Non-pigmented ciliary epithelial cell (primary cell): ENCODE measurements at places on chromosomes 11 and 22.

DNA sequence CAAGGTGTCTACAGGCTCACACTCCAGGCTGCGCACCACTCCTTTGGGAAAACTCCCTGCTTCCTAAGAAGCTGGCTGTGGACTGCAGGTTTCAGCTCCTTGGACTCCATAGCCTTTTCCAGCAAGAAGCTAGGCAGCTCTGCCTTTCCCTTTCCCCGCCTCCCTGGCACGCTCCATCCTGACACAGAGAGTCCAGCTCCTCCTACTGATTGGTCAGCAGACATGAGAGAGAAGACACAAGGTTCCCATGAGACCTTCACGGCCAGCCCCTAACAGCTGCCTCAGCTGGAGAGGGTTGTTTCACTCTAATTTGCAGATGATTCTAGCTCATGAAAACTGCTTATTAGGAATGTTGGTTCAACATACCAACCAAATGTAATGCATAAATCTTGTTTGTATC is 27.6 kb downstream of the TENM4 start:
- DNase-seq = no peak

DNA sequence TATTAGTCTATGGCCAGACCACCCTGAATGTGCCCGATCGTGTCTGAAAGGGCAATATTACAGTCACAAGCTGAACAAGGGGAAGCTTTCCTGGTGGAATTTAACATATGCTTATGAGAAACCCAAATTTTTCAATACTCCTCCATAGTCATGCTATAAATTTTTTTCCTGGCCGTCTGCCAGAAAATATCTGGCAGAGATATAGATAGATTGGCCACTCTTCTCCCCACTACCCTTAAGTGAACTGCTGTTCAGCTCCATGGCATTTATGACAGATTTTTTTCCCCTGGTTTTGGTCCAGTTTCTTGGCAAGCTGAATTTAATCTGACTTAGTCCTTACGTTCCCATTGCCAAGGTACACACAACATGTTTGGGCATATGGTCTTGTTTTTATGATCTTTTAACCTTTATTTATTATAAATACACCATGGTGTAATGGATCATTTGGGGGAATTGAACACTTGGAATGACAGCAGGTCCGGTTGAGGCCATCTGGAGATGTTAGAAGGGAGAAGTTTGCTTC is 328.5 kb downstream of the CNTN5 start:
- DNase-seq = no peak

DNA sequence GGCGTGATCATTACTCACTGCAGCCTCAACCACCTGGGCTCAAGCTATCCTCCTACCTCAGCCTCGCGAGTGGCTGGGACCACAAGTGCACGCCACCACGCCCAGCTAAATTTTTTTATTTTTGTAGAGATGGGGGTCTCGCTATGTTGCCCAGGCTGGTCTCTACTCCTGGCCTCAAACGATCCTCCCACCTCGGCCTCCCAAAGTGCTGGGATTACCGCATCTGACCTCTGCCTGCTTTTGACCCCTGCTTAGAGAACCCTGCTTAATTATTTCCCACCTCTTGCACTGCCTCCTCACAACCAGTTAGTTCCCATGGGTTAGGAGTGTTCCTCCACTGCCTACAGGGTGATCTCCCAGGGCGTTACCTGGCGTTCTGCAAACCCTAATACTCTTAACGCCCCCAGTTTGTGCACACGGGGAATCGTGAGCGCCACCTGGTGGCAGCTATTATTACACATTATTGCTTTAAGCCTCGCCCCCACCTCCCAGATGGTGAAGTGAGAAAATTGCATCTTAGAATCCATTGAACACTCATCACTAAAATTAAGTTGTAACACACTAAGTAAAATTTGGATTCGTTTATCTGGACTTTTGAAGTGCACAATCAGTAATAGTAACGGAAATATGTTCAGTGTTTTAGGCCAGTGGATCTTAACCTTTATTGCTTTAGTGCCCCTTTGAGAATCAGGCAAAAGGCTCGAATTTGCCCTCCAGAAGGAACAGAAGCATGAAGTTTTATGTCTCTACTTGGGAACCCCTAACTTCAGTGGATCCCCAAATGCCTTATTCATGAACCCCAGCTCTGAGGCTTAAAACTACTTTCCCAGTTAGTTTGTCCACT is 61.4 kb upstream of the ASPHD2 start:
- DNase-seq = no peak

- no peak for DNase-seq
Measured at GRCh38 chr11:81874635-81875034, 859.0 kb downstream of the FAM181B start.

DNA sequence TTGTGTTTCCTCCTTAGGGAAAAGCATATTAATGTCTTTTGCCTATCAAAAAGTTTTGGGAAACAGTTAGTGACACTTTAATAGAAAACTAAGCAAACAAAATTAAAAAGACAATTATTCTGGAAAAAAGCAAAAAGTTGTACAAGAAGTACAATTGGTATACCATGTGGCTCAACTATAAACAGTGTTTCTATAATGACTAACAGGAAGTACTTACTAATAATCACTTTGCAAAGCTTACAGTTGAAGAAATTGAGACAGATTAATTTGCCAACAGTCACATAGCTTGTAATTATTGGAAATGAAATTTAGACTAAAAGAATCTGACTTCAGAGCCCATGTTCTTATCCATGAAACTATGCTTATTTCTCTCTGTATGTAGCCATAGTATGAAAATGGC is 24.7 kb downstream of the PPME1 start:
- no peak for DNase-seq

DNA sequence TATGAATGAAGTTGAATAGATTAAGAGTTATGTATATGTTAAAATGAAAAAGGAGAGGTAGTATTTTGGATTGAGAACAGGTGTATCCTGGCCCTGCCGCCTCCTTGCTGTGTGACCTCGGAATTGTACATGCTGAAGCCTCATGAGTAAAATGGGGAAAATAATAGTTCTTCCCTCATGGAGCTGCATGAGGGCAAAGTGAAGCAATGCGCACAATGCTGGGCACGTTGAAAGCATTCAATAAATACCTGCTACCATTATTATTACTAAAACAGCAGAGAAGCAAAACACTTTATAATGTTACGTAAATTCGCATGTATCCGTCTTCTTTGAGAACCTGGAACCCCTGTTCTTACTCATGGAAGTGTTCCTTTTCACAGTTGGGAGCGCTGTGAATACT is 5.7 kb downstream of the AMOTL1 start:
- DNase-seq = no peak

GRCh38 chr11:121210445-121211080 is 82.0 kb upstream of the SC5D start:
- no peak for DNase-seq

GRCh38 chr22:49966774-49967705 is 6.5 kb downstream of the PIM3 start:
- DNase-seq = no peak

DNA sequence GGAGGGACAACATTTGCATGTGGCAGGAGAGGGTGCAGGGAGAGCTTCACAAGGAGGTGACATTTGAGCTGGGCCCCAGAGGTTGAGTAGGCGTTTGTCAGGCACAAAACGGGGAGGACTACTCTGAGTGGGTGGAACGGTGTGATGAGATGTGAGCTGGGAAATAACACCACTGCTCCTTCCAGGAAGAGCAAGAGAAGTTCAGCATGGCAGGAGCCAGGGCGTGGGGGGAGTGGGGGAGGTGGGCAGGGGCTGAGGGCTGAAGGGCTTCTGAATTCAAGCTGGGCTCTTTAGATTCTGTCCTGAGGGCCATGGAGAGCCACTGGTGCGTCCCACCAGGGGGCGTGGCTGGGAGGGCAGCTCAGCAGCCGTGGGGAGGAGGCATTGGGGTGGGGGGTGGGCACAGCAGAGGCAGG is 54.2 kb downstream of the OTOG start:
- no peak for DNase-seq

- DNase-seq = no peak
Measured at GRCh38 chr11:134244593-134244992, 8.6 kb downstream of the THYN1 start.

DNA sequence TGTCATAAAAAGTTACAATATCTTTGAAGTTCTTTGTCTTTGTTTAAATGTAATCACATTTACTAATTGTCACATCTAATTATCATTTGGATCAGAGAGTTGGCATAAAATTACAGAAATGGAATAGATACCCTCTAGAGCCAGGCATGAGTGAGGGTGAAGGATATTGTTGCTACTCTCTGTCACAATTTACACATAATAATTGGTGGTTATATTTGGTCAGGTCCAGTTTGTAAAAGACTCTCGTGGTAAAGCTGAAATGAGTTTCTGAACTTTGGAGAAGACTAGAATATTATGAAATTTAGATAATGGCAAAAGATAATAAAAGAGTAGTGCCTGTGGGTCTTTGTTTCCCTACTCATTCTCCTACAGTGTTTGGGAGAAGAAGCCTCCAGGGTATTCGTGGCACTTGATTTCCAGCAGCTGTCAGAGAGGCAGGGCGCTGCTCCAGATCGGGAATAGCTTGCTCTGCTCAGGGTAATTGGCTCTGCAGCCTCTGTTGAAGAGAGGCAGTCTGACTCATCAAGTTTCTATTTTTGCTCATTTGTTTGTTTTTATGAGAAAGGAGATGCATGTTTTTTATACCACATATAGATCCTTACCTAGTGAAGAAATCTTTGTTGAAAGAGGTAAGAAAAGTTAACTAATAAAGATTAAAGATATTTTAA is 349.9 kb downstream of the CNTN5 start:
- DNase-seq = peak; percentile 28

- no peak for DNase-seq
Measured at GRCh38 chr11:68043349-68044144, 4.7 kb downstream of the TCIRG1 start.

DNA sequence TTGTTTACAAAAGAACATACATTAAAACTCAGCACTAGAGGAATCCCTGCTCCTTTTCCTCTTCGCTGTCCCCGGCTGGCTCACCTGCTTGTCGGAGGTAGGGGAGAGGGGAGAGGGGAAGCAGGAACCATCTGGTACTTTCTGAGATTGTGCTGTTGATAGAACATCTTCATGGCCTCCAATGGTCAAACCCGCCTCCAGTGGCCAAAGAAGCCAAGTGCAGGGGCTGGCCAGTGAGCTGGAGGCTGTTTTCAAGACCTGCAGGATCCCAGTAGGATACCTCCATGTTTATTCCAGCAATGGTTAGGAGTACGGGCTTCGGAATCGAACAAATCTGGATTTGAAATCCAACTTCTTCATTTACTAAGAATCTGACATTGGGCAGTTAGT is 92.6 kb downstream of the PKNOX2 start:
- DNase-seq = no peak

DNA sequence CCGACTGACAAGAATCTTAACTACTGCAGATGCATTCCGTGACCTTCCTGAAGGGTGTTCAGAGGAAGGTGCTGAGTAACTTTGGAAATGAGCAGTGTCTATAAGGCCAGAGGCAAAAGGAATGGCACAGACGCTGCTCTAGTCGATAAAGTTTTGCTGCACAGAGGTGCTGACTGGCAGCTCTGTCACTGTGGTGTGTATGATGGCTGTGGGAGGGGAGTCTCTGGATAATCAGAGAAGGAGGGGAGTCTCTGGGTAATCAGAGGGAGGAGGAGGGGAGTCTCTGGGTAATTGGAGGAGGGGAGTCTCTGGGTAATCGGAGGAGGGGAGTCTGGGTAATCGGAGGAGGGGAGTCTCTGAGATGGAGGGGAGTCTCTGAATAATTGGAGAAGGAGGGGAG is 18.4 kb downstream of the PTDSS2 start:
- no peak for DNase-seq

GRCh38 chr11:64317961-64318765 is at the start of gene PRDX5:
Gene PRDX5 (plus strand): TSS chr11:64318121. CDS start chr11:64318216, 95 bp downstream.
- peak; percentile 71 for DNase-seq

- no peak for DNase-seq
Measured at GRCh38 chr11:113488931-113489351, 13.7 kb upstream of the DRD2 start.

DNA sequence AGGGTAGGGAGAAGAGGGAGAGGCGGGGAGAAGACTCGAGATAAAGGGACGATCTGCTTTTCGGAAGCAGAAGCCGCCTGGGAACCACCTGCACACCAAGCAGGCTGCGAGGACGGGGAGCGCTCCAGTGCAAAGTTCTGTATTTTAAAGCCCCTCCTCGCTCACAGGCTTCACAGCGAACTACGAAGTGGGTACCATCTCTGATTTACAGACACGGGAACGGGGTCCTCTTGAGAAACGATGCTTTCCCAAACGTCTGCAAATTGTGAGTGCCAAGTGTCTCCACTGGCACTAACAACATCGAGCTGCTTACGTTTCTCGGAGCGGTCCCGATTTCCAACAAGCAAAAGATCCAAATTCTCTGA is 700 bp upstream of the STX3 start:
- no peak for DNase-seq

DNA sequence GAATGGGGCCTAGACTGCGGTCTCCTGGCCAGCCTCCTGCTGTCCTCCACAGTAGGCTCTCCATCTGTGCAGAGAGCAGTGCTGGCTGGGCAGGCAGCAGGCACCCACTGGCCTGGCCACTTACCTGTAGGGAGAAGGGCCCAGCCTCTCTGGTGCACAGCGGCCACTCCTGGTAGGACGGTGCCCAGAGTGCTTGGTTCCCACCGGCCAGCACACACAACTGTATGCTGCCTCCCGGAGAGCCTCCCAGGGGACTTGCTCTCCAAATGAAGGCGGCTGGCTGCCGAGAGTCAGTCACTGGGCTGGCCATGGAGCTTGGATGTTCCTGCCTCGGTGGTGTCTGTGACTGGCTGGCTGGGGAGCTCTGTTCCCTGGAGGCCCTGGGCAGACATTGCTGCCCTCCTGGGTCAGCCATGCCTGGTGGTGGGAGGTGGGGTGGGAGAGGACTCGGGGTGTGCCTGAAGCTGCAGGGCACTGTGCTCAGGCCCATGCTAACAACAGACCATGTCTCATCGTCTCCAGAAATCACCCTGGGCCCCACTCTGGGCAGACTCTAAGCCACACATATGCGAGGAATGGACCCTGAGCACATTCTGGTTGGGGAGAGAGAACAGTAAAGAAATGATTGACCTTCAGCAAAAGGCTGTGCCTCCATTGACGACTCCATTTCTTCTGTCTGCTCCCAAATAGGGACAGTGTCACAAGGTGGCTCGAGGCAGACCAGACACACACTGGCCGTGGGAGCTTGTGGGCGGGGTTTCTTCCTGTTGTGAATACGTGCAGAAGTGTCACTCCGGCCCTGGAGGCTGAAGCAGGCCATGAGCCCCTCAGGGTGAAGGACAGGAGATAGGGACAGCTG is 350.8 kb downstream of the TBC1D22A start:
- no peak for DNase-seq

DNA sequence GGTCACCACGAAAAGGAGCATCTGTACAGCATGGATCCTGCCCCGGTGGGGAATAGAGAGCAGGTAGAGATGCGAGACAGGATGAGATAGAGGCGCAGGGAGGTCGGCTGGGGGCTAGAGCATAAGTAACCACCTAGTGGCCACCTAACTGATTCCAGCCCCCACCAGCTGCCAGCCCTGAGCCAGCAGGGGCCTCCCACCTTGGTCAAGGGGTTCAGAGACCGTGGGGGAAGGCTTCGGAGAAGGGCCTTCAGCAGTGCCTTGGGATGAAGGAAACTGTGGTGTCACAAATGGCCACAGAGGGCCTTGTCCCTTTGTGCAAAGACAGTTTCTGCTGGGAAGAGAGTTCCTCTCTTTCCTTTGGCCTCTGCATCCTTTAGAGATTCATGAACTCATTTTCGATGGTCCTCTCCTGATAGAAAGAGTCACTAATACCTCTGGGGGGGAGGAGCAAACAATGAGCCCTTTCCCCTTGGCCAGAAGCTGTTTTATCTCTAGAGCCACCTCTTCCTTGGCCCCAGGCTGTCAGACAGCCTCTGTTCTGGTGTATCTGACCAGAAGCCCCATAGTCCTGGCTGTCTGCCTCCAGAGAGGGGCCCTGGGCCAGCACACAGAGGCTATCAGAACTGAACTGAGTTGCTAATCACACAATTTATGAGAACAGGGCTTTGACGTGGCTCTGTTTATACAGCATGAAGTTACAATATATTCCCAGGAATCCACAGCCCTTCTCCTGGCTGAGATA is 146.0 kb downstream of the PARVA start:
- no peak for DNase-seq
